Left lung (tissue), 14 donors: ENCODE measurements at places on chromosomes 3 and 15. TPM values are rescaled to one million over a fixed set of nuclear protein-coding genes. Genes with fewer than 3 reads are reported as not detected.

ZIC1 gene
- polyA plus RNA-seq = not detected

HYKK gene
- polyA plus RNA-seq = 5.2 TPM

NTRK3 gene
- 7.6 TPM for polyA plus RNA-seq

SAMD7 gene
- polyA plus RNA-seq = not detected

POLR2H gene
- polyA plus RNA-seq = 92.4 TPM

OR4F6 gene
- not detected for polyA plus RNA-seq

GRCh38 chr3:39907981-39908380, 98.6 kb downstream of the MYRIP start:
- no peak for DNase-seq

DNA sequence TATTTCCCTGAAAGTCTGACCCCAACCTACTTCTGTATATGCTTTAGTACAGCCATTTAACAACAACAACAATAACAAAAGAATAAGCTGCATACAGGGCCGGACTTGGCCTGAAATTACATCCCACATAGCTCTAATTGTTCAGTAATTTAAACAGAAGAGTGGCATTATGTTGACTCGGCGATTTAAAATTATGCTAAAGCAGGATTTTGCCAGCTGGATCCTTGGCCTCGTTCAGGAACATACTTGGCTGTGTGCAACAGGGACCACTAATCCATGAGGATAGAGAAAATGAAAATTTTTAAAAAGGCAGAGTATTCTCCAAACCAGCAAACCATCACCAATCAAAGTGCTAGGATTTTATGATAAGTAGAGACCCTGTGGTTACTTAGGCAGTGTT, 433.1 kb upstream of the RBMS3 start:
- no peak for DNase-seq

GRCh38 chr3:66362541-66362941, 138.3 kb downstream of the LRIG1 start:
- DNase-seq = no peak

GRCh38 chr15:74040109-74040850, 42.1 kb downstream of the GOLGA6A start:
- no peak for DNase-seq

DNA sequence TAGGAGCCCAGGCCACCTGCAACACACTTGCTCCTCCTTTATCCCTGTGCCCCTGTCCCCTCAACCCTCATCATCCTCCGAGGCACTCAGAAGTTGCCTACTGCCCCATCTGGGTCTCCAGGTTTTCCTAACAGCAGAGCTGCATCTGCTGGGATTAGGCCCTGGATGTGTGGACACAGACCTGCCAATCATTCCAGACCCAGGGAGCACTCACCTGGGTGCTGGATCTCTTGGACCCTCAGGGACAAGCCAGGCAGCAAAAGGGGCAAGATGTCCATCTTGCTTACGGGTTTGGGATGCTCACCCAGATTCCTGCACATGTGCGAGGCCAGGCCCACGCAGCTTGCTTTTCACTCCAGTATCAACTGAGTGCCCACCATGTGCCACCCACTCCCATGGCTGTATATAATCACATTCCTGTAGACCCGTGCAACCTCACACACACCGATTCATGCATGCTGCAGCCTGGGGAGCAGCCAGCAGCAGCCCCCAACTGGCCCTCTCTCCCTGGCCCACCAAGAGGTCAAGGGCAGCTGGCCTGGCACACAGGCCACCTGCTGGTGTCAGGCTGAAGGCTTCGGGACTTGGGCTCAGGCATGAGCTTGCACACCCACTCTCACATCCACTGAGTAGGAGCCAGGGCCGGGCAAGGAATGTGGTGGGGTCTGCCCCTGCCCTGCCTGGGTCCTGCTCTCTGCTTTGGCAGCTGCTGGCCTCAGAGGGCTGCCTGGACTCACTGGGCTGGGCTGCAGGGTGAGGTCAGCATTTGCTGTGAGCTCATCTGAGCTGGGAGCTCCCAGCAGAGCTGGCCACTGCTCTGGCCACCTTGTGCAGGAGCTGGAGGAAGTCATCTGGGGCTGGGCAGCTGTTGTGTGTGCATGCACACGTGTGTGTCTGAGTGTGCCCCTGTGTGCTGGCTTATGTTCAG, 14.9 kb downstream of the PRKCD start:
- no peak for DNase-seq

DNA sequence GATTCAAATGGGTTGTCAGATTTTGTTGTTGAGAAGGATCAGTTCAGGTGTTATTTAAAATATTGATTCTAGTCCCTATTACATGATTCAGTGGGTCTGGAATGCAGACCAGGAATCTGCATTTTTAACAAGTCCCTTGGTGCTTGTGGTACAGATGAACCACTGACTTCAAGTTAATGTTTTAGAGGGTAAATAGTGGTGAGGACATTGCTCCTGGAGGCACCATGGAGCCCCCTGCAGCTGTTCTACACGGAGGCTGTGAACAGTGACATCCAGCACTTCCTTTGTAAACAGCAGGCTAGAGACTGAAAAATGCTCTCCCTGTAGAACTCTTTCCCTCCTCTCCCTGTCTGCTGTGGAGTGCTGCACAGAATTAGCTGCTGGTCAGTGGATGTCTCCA, 4.8 kb upstream of the FSIP1 start:
- no peak for DNase-seq

- DNase-seq = peak; percentile 87
These were observed 77.2 kb upstream of the SLC6A11 start for GRCh38 chr3:10738688-10739372.

- DNase-seq = no peak
These were observed 30.0 kb upstream of the SLC2A2 start for GRCh38 chr3:171056528-171056927.

DNA sequence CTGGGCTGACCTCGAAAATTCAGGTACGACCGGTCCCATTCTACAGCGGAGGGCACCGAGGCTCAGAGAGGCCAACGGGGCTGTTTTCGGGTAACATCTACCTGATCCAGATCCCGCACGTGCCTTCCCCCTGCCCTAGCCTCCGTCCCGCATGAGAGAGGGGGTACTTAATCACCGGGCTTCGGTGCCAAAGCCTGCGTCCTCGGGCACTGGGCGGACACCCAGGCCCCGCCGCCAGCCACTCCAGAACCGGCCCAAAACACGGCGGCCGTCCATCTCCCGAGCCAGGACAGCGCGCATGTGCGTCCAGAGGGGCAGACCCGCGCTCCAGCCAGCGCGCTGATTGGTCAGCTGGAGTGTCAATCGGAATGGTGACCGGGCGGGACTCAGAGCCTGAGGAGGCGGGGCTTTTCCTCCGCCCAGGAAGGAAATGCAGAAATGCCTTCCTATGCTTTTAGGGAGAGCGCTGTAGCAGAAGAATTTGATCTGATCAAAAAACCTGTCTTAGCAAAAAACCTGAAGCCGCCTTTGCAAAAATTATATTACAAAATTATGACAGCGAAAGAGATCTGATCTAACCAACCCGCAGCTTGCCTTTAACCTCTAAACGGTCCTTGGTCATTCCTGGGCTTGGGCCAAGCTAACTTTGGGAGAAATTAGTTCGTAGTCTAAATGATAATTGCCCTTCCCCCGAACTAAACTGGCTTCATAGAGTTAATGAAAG, at the start of gene RPUSD3:
Gene RPUSD3, minus strand, starts transcription at position 294 of the 724 bp plus-strand sequence. Its CDS starts 18 bp downstream, at position 276.
- peak; percentile 99 for DNase-seq

DNA sequence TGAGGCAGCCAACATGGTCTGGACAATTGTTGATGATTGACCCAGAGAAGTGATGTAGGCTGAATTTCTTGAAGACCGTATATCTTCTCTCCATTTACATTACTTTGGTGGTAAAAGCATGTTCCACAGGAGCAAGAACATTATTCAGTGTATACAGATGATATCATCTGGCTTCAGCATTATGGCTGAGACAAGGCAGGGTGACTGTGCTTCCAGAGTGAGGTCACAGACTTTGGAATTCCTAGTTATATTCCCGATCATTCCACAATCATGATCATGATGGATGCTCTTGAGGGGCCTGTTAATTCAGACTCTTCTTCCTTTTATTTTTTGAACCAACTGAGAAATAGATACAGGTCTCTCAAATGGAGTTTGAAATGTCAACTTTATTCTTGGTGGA, 19.0 kb downstream of the PLS1 start:
- DNase-seq = no peak

DNA sequence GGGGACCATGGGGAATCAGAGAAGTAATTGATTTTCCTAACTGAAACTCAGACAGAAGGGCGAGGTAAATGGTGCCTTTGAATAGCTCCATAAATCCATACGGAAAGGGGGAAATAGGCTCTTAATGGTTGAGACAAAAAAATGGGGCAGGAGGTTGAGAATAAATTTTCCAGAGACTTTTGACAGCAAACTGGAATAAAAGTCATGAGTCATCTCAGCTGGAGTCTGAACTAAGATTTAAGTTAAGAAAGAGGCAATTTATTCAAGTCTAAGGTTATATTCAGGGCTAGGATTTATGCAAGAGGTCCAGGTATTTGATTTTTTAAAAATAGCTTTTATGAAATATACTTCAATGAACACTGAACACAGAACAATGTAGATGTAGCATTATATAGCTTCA, 238.7 kb upstream of the RORA start:
- no peak for DNase-seq

DNA sequence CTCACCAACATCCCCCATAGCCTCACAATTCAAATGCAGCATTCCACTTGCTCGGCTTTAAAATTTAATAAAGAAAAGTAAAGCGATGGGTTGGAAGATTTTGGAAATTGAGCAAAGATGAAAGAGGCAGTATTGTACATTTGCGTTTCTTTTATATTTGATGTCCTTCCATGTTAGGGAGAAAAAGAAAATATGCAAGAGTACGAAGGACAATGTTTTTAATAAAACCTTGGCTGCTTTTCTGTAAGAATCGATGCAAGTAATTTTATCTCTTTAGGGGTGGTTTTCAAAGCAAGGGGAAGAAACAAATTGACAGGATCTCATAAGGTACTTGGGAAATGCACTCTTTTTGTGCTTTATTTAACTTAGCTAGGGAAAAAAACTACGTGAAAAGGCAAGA, 61.8 kb upstream of the TSC22D2 start:
- no peak for DNase-seq

DNA sequence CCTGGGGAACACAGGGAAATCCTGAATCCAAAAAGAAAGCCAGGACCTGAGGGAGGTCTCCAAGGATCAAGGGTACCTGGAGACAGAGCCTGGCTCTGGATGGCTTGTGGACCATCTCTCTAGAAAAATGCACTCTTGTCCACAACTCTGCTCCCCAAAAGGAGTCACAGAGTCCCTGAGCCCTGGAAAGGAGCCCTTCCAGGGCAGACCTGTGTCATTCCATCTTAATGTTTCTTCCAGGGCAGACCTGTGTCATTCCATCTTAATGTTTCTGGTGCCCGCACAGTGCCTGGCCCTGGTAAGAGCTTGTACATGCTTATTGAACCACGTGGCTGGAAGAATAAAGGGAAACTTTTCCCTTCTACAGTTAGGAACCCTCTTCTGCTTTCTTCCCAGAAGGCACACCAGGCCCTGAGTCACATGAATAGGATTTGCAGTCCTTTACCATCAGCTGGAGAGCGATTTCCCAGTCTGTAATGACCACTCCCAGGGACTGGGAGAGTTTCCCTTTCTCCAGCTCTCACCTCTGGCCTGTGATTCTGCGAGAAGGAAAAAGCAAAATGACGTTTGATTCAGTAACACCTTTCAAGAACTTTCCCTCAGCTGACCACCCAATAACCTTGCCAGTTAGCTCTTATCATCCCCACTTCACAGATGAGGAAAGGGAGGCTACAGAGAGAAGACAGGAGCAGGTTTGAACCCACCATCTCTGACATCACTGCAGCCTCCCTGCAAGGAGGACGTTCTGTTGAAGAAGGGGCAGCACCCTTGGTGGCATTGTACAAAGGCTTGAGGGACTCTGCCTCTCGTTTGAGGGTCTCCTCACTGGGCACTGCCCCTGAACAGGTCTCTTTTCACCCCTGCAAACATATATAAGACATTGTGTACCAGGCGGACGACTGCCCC, 35.8 kb upstream of the SLCO2A1 start:
- no peak for DNase-seq

DNA sequence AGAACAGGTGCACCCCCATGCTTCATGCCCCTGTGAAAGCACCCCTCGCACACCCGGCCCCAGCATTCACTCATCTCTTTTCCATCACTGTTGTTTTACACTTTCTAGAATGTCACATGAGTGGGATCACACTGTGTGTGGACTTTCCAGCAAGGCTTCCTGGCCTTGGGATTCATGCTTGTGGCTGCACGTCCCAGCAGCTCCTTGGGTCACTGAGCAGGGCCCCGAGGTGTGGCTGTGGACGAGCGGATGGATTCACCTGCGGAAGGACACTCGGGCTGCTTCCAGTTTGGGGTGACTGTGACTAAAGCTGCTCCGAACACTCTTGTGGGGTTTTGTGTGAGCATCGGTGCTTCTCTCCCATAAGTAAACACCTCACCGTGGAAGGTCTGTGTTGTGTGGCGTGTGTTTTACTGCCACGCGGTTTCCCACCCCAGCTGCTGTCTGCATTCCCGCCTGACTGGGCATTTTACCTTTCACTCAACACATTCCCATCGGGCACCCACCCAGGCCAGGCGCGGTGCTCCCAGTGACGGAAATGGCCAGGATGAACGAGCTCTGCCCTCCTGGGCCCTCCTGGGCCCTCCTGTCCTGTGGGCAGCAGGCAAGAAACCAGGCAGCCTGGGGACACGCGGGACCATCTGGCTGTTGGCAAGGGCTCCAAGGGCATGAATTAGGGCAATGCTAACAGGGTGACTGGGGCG, 41.4 kb downstream of the DNAJB8 start:
- no peak for DNase-seq

DNA sequence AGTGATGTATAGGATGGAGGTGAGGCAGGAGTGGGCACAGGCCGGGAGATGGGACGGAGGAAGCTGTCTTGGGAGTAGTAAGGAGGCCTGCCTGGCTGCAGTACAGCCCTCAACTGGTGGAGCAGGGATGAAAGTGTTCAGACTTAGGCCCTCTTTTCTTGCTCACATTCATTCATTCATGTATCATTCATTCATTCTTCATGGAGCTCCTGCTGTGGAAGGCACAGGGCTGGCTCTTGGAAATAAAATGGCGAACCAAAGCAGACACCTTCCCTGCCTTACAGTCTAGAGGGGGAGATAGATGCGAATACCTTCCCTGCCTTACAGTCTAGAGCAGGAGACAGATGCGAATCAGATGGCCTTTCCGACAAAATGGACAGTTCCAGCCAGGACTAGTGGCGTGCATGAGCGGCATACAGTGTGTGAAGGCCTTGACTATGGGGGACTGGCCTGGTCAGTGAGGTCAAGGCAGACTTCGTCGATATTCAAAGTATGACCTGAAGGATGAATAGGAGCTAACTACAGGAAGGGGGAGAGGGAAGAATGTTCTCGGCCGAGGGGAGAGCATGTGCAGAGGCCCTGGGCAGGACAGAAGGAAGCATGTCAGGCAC, 143.2 kb upstream of the TLE3 start:
- no peak for DNase-seq

GRCh38 chr3:193897731-193898180, 238.2 kb upstream of the HES1 start:
- no peak for DNase-seq
